ENCODE measurements at places on chromosomes 2 and 18.

GRCh38 chr18:62912885-62913284, 197.5 kb downstream of the PHLPP1 start:
- no peak for DNase-seq

DNA sequence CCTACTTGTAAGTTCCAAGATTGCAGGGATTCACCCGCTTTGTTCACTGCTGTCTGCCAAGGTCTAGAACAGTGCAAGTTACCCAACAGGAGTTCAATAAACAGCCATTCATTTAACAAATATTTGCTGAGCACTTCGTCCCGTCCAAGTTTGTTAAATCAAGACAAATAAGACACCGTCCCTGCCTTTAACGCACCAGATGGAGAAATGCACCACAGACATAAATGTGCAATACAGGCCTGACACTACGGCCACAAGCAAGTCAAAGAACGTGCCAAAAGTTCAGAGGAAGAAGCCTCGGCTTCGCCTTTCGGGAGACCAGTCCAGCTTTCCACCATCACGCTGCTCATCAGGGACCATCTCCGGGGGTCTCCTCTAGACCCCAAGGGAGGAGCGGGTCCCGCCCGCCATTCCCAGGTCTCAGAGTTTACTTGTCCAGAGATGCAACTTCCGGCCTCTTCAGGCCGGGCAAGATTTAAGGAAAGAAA, 429 bp downstream of the C2orf76 start:
- no peak for DNase-seq

- no peak for DNase-seq
Measured at GRCh38 chr2:71238089-71238488, 11.2 kb upstream of the PAIP2B start.

DNA sequence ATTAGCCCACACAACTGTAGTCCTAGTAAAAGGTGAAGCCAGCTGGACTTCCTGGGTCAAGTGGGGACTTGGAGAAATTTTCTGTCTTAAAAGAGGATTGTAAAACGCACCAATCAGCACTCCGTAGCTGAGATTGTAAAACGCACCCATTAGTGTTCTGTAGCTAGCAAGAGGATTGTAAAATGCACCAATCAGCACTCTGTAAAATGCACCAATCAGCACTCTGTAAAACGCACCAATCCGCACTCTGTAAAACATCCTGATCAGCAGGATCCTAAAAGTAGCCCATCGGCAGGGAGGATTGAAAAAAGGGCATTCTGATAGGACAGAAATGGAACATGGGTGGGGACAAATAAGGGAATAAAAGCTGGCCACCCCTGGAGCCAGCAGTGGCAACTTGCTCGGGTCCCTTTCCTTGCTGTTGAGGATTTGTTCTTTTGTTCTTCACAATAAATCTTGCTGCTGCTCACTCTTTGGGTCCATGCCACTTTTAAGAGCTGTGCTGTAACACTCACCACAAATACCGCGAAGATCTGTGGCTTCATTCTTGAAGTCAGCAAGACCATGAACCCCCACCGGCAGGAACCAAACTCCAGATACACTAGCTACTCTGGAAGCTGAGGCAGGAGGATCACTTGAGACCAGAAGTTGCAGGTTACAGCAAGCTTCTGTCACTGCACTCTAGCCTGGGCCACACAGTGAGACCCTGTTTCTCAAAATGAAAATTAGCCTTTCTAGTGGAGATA, 102.6 kb downstream of the HS6ST1 start:
- DNase-seq: no peak

GRCh38 chr2:231769170-231770136, 11.6 kb downstream of the PDE6D start:
- no peak for DNase-seq

GRCh38 chr2:10188211-10188610, 65.7 kb downstream of the RRM2 start:
- DNase-seq: no peak

DNA sequence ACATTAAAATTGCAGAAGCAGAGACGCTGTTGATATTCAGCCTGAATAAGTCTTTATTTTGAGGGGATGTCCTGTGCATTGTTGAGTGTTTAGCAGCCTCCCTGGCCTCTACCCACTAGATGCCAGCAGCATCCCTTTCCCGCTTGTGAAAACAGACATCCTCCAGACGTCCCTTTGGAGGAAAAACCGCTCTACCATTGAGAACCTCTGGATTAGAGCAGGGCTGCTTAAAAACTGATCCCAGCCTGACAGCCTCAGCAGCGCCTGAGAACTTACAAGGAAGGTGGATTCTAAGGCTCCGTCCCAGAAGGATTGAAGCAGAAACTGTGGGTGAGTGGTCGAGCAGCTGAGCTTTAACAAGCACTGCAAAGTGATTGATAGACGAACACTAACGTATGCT, 349.7 kb downstream of the CYRIA start:
- DNase-seq: no peak

- DNase-seq: no peak
Measured at GRCh38 chr18:58865701-58866065, 1.0 kb downstream of the ZNF532 start.

DNA sequence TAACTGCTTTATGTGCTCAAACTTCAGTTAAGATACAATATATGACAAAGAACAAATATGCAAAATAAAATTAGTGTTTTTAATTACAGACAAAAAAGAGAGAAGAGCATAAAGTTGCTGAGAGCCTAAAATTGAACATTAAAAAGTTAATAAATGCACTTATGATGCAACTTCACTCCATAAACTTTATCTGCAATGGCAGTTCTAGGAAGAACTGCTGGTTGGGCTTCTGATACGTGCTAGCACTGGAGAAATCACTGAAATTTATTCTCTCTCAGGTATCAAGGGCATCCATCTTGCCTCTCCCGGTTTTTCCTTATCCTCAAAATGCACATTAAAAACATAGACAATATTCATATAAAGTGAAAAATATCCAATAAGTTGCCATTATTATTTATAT, 35.7 kb downstream of the MYO3B start:
- DNase-seq: no peak

DNA sequence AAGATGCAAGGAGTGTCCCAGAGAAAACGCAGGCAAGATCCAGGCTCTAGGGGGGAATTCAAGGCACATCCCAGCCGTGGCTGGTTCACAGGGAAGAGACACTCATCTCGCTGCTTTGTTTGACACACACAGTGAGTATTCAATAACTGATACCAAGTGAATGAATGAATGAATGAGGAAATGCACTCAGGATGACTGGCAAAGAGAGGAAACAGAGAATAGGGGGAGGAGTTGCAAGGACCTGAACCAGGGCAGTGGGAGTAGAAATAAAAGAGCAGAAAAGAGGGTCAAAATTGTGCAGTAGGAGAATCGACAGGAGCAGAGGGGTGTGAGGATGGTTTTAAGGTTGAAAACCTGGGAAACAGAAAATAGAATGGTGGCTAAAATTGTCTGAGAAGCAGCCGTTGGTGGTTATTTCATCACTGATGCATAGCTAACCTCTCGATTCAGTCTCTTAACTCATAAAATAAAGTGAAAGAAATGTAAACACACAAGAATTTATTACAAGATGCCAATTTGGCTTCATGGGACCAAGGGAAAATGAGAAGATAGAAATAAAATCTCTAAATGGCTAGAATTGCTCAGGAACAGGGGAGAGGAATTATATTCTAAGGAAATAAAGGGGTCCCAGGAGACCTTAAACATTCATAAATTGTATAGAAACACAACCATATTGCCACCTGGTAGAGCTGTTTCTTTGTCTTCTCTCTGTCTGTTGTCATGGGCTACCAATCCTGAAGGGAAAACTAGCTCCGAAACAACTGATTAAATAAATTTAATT, 63.9 kb upstream of the PHLPP1 start:
- no peak for DNase-seq

- DNase-seq: no peak
Measured at GRCh38 chr2:75582840-75583239, 22.1 kb upstream of the EVA1A start.

- no peak for DNase-seq
Measured at GRCh38 chr2:224442071-224442967, 40.4 kb upstream of the FAM124B start.

DNA sequence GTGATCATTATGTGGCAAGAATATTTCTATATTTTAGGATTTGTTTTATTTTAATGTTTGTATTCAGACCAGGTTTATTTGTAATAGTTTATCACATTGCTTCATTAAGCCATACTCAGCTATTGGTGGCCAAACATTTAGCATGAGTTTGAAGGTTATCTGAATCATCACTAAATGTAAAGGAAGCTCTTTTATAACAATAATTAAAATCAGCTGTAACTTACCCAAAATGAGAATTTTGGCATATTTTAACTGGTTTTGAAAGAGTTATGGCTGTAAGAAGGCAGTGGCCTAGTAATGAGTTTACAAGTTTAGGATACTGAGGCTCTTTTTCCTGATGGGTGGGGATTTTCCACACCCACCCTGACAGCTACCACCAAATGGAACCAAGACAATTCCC, 177.8 kb downstream of the EN1 start:
- no peak for DNase-seq

DNA sequence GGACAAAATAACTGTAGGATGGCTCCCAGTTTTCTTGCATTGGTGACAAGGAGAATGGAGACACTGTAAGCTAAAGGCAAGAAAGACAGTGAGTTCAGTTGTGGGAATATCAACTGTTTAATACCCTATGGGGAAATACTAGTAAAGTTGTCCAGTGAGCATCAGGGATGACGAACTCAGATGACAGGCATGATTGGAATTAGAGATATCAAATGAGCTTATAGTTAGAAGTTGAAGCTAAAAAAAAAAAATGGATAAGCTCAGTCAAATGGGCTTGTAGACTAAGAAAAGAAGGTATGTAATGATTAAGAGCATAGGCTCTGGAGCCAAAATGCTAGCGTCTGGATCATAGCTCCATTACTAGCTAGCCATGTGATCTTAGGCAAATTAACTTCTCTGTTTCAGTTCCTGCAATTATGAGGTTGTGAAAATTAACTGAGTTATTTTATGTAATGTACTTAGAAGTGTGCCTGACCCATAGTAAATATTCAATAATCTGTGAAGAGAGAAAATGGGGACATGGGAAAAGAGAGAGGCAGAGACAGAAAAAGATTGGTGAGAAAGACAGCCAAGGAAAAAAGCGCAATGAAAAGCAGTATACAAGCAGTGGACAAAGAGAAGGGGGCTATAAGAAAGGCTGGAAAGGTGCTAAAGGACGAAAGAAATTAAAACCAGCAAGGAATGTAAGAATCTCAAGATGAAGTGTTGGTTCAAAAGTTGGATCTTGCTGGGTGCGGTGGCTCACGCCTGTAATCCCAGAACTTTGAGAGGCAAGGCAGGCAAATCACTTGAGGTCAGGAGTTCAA, 95.7 kb upstream of the SLC39A10 start:
- DNase-seq: no peak

DNA sequence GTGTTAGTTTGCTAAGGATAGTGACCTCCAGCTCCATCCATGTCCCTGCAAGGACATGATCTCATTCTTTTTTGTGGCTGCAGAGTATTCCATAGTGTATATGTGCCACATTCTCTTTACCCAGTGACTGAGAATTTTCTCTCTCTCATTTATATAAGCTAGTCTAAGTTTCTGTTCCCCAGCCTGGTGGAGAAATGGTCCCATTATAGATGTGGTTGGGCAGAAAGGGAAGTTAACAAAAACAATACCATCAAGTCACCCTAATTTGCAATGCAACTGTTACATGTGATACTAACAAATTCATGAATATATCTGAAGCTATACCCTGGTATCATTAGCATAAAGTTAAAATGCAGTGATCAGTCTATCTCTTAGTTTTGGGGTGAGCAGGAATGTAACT, 54.0 kb downstream of the DNER start:
- no peak for DNase-seq

DNA sequence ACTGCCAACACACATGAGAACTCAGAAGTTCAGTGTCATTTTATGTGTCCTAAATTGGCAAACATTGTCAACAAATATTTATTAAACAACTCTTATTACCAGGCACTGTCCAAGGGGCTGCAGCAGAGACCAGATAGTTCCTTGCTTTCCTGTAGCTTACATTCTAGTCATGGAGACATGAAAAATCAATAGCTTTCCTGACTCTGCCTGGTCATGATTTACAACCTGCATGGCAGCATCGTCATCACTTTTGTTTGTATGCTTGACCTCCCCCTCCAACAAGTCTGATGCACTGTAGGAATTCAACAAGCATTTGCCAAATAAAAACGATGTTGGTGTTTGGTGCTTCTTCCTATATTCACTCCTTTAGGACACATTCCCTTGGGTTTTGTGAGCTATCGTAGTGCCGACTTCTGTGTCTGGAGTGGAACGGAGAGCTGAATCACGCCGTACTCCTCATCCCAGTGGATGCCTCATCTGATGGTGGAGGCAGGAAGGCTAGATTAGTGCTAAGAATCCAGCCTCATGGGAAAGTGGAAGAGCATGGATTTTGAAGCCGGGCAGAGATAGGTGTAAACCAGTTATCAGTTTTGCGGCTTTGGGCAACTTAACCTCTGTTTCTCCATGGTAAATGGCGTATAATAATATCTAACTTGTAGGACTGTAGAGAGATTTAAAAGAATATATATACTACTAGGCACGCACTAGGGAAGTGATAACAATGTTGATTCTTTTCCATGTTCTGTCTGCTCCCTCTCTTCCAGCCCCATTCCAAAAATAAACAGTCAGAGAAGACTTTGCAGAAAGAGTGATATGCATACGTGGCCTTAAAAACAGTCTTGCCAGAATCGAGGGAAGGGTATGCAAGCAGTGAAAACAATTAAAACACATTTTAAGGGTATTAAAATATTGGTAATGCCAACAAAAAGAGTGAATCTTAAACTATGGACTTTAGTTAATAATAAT, 120.5 kb upstream of the ZFP36L2 start:
- DNase-seq: no peak

- no peak for DNase-seq
Measured at GRCh38 chr2:65018141-65018582, 29.0 kb downstream of the SLC1A4 start.

GRCh38 chr2:39728941-39729351, 50.1 kb downstream of the THUMPD2 start:
- DNase-seq: no peak

DNA sequence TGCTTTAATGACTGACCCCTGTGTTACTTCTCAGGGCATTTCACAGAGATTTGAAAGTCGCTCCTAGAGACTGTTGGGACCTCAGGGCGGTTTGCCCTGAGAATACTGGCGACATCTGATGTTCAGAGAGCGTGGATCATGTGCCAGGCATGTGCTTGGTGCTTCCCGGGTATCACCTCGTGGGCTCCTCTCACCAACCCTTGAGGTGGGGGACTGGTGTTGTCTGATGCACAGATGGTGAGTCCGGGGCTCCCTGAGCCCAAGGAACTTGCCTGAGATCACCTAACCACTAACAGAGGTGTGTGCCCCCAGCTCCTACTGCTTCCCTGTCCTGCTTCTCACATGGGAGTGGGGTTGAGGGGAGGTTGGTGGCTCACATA, 16.2 kb downstream of the ATOH8 start:
- no peak for DNase-seq
